A673 (cell line): ENCODE measurements at places on chromosomes 5 and 9.

GRCh38 chr9:98913044-98913443, 30.7 kb upstream of the COL15A1 start:
- H3K27ac ChIP-seq = no peak overlapping the region
- H3K4me3 ChIP-seq = no peak overlapping the region
- H3K4me1 ChIP-seq = no peaks in the 10 kb centered on the region

- peaks cover 3% of the 10 kb centered on the region for H3K4me1 ChIP-seq
- peak overlapping the region; percentile 58 for H3K4me3 ChIP-seq
- peak; percentile 23 for DNase-seq
- no peaks in the 10 kb centered on the region for H3K36me3 ChIP-seq
- no peak overlapping the region for H3K27ac ChIP-seq
Observed at GRCh38 chr5:66597183-66597757, 1.1 kb downstream of the MAST4 start.

- H3K27ac ChIP-seq = no peak overlapping the region
- no peak for DNase-seq
- no peaks in the 10 kb centered on the region for H3K4me1 ChIP-seq
- H3K4me3 ChIP-seq = no peak overlapping the region
Observed at GRCh38 chr9:109310486-109310901, 10.4 kb downstream of the EPB41L4B start.

GRCh38 chr5:173833196-173833985, 54.8 kb upstream of the CPEB4 start:
- no peaks in the 10 kb centered on the region for H3K4me1 ChIP-seq
- no peaks in the 10 kb centered on the region for H3K27me3 ChIP-seq
- no peak overlapping the region for H3K27ac ChIP-seq
- H3K36me3 ChIP-seq = no peaks in the 10 kb centered on the region
- DNase-seq = no peak

DNA sequence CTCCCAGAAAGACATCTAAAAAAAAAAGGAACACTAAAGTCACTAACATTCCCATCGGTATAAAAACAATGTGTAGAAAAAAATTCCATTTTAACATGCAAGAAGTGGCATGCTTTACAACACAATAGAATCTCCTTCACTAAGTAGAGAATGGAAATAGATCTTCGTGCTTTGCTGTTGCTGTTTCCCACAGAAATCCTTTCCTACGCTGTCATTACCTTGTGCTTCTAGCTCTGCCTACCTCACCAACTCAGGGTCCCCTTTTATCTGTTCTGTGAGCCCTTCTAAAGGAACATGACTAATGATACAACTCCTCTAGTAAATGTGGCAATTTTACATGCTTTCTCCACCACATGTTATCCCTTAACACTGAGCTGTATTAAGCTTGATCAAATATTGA, 202.9 kb downstream of the MCTP1 start:
- H3K4me1 ChIP-seq = peaks cover 16% of the 10 kb centered on the region
- H3K4me3 ChIP-seq = peak overlapping the region; percentile 44
- DNase-seq = no peak
- H3K27me3 ChIP-seq = no peaks in the 10 kb centered on the region
- no peaks in the 10 kb centered on the region for H3K36me3 ChIP-seq
- H3K27ac ChIP-seq = peak overlapping the region; percentile 68

GRCh38 chr5:124797665-124798087, 51.2 kb upstream of the ZNF608 start:
- no peak overlapping the region for H3K27ac ChIP-seq
- H3K4me3 ChIP-seq = no peak overlapping the region
- no peak for DNase-seq
- no peaks in the 10 kb centered on the region for H3K4me1 ChIP-seq
- no peaks in the 10 kb centered on the region for H3K36me3 ChIP-seq

GRCh38 chr5:129960831-129961230, 56.6 kb downstream of the CHSY3 start:
- H3K27ac ChIP-seq = no peak overlapping the region
- H3K27me3 ChIP-seq = no peaks in the 10 kb centered on the region
- H3K4me1 ChIP-seq = no peaks in the 10 kb centered on the region
- no peaks in the 10 kb centered on the region for H3K36me3 ChIP-seq

DNA sequence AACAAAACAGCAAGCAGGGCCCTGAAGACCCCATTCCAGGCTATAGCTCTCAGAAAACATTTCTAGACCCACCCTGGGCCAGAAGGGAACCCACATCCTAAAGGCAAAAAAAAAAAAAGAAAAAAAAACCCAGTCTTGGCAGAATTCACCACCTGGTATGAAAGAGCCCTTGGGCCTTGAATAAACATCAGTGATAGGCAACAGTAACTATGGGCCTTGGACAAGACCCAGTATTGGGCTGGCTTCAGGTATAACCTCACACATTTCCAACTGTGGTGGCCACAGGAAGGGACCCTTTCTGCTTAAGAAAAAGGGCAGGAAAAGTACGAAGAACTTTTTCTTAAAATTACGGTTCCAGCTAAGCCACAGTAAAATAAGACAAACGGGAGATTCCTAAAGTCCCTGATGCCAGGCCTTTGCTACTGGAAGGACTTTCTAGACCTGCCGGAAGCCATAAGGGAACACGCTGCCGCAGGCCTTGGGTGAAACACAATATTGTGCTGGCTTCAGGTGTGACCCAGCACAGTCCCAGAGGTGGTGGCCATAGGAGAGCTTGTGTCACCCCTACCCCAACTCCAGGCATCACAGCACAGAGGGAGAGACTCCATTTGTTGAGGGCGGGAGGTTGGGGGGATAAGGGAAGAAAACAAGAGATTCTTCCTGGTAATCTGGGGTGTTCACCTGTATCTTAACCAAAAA, 505.2 kb upstream of the RGMB start:
- no peak overlapping the region for H3K27ac ChIP-seq
- H3K36me3 ChIP-seq = no peaks in the 10 kb centered on the region
- H3K4me1 ChIP-seq = no peaks in the 10 kb centered on the region
- H3K4me3 ChIP-seq = no peak overlapping the region
- no peak for DNase-seq

GRCh38 chr9:88852794-88853193, 138.5 kb upstream of the S1PR3 start:
- no peaks in the 10 kb centered on the region for H3K36me3 ChIP-seq
- H3K27me3 ChIP-seq = no peaks in the 10 kb centered on the region
- H3K4me1 ChIP-seq = no peaks in the 10 kb centered on the region

DNA sequence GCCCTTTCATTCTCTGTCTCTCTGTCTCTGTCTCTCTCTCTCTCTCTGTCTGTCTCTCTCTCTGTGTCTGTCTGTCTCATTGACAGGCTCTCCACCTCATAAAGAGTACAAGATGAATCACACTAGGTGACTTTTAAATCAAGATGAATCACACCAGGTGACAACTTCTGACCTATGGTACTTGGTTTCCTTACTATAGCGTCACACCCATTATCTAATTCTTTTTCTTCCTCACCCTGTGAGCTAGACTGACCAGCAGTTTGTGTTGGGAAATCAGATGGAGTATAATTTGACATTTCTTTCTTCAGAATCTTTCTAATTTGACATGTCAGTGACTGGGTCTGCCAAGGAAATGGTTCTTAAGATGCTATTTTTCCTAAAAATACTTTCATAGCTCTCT, 232.9 kb downstream of the ARRDC3 start:
- H3K36me3 ChIP-seq = no peaks in the 10 kb centered on the region
- peaks cover 45% of the 10 kb centered on the region for H3K4me1 ChIP-seq
- no peaks in the 10 kb centered on the region for H3K27me3 ChIP-seq
- H3K4me3 ChIP-seq = no peak overlapping the region
